Stimulated activated CD8-positive, alpha-beta memory T cell treated with anti-CD3 and anti-CD28 coated beads, Interleukin-4, amount 100 ng/mL, for 1 hour (primary cell): ENCODE measurements at places on chromosomes 4 and X.

- DNase-seq, result no peak
Observed at GRCh38 chr4:114654592-114654991, 56.0 kb downstream of the UGT8 start.

DNA sequence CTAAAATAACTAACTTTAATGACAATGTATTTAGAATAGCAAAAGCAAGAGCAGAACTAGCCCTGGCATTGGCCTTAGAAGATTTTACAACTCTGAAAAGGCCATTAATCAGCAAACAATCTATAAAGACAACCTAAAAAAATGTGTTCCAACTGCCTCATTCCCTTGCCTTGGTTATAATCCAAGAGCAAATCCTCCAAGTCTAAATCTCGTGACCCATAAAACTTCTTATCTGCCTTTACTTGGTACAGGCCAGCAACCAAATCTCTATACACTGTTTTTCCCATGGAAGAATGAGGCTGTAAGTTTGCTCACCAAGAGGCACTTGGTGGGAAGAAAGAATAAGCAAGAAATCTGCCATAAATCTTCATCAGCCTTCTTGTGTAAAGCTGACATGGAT lies 175.3 kb upstream of the MID1 start:
- DNase-seq, result no peak

DNA sequence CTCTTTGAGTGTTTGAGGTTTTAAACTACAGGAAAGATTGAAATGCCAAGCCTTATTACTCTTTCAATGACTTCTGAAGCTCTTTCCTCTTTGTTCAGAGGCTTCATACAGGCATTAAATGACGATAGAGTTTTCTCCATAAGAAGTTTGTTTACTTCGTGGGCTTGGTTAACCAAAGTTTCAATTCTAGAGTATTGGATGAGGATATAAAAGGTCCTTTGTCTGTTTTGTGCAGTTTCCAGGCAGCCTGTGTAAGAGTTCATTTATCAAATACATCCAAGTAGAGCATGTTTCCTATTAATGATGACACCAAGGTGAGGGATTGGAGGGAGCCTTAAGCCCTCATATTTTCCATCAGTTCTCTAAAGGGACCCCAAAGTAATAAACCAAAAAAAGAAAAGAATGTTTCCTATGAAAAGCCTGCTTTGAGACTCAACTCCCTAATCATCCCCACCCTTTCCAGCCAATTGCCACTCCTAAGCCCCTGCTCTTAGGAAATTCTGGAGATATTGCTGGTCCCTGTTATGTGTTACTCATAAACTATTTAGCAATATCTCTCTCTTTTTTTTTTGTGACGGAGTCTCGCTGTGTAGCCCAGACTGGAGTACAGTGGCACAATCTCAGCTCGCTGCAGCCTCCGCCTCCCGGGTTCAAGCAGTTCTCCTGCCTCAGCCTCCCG lies 106.2 kb upstream of the IL13RA1 start:
- DNase-seq, result no peak

- no peak for DNase-seq
Observed at GRCh38 chr4:145830699-145831098, 107.9 kb downstream of the ZNF827 start.

GRCh38 chr4:139719381-139720101 lies 53.9 kb downstream of the MGST2 start:
- no peak for DNase-seq

DNA sequence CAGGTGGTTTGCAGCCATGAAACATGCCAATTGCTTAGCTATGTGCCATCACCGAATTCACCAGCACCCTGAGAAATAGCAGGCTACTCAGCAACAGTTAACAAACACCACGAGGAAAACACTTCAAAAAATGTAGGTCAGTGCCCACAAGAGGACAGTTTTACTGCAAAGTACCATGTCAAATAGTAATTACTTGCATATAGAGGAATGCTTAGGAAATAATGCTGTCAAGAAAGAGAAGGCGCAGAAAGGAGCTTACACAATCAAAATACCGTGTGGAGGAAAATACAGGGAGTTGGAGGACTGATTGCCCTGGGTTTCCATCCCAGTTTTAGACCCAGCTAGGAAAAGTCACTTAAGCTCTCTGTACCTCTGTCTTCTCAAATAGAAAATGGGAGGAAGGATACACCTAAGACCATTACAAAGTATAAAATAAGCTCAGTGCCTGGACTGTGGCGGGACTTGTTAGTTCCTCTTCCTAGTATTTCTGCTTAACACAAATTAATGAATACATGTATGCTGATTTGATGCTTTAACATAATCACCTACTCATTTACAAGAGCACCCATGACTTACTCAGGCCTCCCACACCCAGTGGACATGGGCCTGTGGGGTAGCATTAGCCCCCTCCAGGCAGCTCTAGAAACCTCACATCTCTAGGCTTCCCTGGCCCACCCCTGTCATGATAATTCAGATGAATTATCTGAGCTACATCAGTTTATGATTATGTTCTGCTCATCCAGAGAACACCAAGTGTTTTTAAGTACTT lies 44.5 kb upstream of the IL21 start:
- DNase-seq, result no peak

GRCh38 chrX:2894885-2895292 lies 34.2 kb downstream of the ARSD start:
- no peak for DNase-seq

DNA sequence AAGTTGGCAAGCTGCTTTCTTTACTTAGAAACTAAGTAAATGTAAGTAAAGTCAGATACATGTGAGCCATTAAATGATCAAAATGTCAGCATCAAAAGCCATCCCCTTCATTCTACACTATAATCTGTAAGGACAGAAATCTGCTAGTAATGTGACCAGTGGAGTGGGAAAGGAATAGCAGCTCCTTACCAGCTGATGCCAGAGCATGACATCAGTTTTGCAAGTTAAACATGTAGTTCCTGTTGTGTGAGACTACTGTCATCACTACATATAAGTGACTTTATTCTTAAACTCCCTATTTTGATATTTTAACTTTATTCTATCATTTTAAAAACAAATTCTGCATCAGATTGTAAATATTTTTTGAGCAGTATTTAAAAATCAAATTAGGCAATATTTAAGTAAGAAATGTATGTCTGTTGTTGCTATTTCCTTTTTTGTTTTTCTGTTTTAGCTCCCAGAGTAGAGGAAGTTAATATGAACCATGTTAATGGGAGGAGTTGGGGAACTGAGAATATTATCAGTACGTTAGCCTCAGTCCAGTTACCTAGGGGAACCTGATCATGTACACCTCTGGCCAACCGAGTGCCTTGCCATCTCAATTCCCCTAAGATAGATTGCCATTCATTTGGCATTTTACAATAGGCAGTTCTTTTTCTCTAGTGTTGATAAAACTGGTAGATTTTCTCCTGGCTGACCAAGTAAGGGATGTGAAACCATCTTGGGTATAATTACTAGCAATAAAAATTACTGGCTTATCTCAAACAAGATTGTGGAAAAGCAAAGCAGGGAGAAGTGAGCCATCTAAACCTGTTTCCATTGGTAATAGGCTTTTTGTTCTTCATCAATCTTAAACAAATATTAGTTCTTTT lies 34.7 kb downstream of the CCNI start:
- no peak for DNase-seq

DNA sequence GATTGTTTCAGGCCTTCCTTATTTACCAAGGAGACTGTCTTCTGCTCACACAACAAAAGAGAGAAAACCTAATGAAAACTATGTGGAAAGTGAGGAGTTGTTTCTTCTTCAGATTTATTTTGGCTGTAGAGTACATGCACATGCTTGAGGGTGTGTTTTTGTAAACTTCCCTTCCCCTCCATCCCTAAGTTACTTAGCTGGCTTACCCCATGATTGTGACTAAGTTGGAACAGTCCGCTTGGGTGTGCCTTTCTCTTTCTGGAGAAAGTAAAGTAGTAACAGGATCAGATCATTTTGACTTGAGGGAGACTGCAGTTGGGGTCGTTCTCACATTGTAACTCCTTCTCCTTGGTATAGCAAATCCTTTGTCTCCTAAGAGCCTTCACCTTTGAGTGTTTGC lies 155.9 kb downstream of the RTL9 start:
- no peak for DNase-seq

DNA sequence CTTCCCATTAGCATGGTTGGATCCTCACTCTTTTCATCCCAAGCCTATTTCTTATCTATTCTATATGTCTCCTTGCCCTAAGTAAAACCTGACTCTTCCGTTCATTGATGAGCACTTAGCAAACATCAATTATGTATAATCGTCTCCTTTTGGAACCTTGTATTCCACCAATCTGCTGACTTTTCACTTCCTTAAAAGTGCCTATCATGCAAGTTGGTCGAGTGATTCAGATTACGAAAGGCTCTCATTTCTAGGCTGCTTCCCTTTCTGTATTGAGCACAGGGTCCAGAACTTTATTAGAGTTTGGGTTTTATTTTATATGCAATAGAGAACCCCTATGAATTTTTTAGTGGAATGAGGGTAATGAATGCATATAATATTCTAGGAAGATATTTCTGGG lies 27.1 kb upstream of the ALB start:
- no peak for DNase-seq

- DNase-seq, result no peak
Observed at GRCh38 chr4:71210823-71211222, 128.0 kb upstream of the SLC4A4 start.

- DNase-seq, result no peak
Observed at GRCh38 chr4:112966701-112967488, 82.6 kb upstream of the ANK2 start.

DNA sequence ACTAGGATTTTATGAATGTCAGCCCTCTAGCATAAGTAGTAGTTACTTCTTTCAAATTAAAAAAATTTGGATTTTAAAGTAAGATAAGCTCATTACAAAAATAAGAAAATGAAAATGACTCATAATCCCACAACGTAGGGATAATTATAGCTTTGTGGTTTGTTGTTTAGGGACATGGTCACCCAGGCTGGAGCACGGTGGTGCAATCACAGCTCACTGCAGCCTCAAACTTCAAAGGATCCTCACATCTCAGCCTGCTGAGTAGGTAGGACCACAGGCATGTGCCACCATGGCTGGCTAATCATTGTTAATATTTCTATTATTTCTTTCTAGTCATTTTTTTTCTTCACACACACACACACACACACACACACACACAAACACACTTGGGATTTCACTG lies 57.6 kb downstream of the PLAC1 start:
- DNase-seq, result no peak

DNA sequence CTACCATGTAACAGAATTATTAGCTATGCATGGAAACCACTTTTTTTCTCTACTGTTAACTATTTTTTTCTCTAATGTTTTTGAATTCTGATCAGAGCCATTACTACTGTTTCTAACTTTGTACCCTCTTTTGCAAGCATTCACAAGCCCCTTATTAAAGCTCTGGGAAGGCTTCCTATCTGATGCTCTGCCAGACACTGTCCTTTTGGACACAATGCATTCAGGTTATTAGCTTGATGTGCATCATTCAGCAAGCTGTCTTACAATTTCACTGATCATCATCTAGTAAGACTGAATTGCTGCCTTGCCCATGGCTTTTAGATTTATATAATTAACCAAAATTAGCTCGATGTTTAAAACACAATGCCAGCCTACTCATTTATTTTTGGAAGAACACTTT lies 155.1 kb downstream of the NR3C2 start:
- no peak for DNase-seq

DNA sequence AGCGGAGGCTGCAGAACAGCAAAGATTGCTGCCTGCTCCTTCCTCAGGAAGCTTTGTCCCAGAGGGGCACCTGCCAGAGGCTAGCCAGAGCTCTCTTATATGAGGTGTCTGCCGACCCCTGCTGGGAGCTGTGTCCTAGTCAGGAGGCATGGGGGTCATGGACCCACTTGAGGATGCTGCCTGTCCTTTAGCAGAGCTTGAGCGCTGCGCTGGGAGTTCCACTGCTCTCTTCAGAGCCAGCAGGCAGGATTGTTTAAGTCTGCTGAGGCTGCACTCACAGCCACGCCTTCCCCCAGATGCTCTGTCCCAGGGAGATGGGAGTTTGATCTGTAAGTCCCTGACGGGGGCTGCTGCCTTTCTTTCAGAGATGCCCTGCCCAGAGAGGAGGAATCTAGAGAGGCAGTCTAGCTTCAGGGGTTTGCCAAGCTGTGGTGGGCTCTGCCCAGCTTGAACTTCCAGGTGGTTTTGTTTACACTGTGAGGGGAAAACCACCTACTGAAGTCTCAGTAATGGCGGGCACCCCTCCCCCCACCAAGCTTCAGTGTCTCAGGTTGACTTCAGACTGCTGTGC lies 10.9 kb downstream of the DCK start:
- DNase-seq, result no peak

GRCh38 chr4:80188801-80189458 lies 8.4 kb upstream of the PRDM8 start:
- DNase-seq, result no peak

DNA sequence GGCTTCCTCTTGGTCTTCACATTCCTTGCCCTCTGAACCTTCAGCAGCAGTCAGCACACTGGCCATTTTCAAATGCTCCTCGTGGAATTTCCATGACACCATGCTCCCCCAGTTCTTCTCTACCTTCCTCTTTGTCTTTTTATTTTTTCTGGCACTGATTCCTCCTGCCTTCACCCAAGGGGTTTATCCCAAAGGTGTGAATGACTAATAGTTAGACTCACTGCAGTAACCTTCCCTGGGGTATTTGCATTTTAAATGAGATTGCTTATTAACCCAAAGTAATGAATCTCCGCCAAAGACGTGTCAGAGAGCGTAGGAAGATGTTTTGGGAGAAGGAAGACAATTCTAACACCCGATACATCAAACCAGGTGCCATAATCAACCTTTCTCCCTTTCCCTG lies 36.2 kb downstream of the CD40LG start:
- DNase-seq, result no peak

DNA sequence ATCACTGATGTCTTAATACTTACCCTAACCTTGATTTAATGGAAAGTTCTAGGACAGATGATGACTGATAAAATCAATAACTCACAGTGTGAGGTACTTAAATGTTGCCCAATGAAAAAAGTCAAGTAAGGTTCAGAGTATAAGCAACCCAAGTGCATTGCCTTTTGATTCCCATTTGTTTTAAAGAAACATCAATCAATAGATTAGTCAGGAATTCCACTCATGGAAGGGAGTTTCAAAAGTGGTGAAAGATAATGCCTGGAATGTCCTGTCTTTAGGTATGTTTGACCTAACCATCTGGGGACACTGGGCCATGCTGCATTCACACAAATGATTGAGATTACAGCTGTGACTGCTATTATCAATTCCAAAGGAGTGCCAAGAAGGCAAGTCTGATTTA lies 259.7 kb downstream of the PPARGC1A start:
- no peak for DNase-seq

DNA sequence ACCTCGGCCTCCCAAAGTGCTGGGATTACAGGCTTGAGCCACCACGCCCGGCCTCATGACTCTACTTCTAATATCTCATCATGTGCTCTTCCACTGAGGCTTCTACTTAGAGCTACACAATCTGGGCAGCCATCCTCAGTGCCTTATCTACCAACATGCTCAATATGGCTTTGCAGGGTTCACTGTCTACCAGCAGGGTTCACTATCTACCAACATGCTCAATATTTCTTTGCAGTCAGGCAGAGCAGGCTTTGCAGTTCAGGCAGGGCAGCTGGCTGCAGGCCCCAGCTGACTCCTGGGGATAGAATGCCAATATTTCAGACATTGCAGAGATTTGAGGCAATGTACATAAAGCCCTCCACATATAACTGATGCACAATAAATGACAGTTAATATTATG lies 47.5 kb downstream of the PKD2 start:
- DNase-seq, result no peak

- no peak for DNase-seq
Observed at GRCh38 chr4:114911111-114911510, 202.3 kb downstream of the NDST4 start.
